Parietal lobe (tissue), 2 donors: ENCODE measurements at places on chromosomes 7 and 10. TPM values are rescaled to one million over a fixed set of nuclear protein-coding genes. Genes with fewer than 3 reads are reported as not detected.

The LIPF gene
- not detected for total RNA-seq

The EXOSC1 gene
- 39.1 TPM for total RNA-seq

The OR2A12 gene
- not detected for total RNA-seq

The BNIP3 gene
- 32.6 TPM for total RNA-seq

The TSPAN12 gene
- total RNA-seq: 4.7 TPM

The EIF5AL1 gene
- not detected for total RNA-seq

The WIPF3 gene
- total RNA-seq: 10.6 TPM

The FAM24B gene
- total RNA-seq: 18.8 TPM
